ENCODE measurements at places on chromosomes 7 and 10. TPM values are rescaled to one million over a fixed set of nuclear protein-coding genes. Genes with fewer than 3 reads are reported as not detected.

The CPN1 gene
- total RNA-seq = 0.20 TPM

The GNA12 gene
- 43.3 TPM for total RNA-seq

The ERVW-1 gene
- not detected for total RNA-seq

The TMEM140 gene
- 1.1 TPM for total RNA-seq

The URGCP gene
- total RNA-seq = 27.5 TPM

The SAMD9 gene
- total RNA-seq = 4.9 TPM

The OR6B1 gene
- not detected for total RNA-seq

The SEMA3C gene
- 71.7 TPM for total RNA-seq

The GPRIN2 gene
- total RNA-seq = 32.7 TPM

The RARRES2 gene
- total RNA-seq = not detected

The VAX1 gene
- total RNA-seq = 1.5 TPM

The CELF2 gene
- total RNA-seq = 0.16 TPM

The DOCK1 gene
- 23.5 TPM for total RNA-seq

The LAMB1 gene
- total RNA-seq = 104 TPM

The ARPC1B gene
- total RNA-seq = 285 TPM

The SFXN2 gene
- 3.3 TPM for total RNA-seq

The NXPH1 gene
- total RNA-seq = not detected

The GCK gene
- not detected for total RNA-seq

The PBLD gene
- 3.1 TPM for total RNA-seq

The DDX50 gene
- total RNA-seq = 33.6 TPM

Data from A549 treated with GW870086 at 1 μM for 4 hours (cell line).